Bronchial smooth muscle cell (primary cell): ENCODE measurements at places on chromosomes 6 and 20. TPM values are rescaled to one million over a fixed set of nuclear protein-coding genes. Genes with fewer than 3 reads are reported as not detected.

The PKIB gene
- total RNA-seq = 2.1 and 9.3 TPM in 2 replicates

The MCCD1 gene
- not detected in 2 replicates for total RNA-seq

The POU5F1 gene
- not detected in 2 replicates for total RNA-seq

The CNR1 gene
- under 0.01 TPM in 1 of 2 replicates, not detected in the other for total RNA-seq

The RUNX2 gene
- 0.52 and 1.3 TPM in 2 replicates for total RNA-seq
